ENCODE measurements at places on chromosomes 6 and 20. TPM values are rescaled to one million over a fixed set of nuclear protein-coding genes. Genes with fewer than 3 reads are reported as not detected.

DNA sequence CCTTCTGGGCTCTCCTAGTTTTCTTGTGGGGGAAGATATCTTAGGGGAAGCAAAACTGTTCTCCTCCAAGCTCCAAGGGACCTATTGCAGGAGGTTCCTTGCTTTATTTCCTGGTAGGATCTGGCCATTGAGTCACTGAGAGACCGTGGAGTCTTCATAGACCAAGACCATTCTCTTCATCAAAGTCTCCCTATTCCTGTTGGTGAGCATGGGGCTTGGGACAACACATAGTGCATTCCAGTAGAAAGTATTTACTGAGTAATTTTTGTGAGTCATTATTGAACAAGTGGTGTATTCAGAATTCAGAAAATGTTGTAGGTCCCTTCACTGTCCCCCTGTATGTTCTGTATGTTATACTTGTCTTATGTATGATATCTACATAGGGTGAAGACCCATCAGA, 133.6 kb downstream of the CDH26 start:
- H3K36me3 ChIP-seq: no peaks in the 10 kb centered on the region
- H3K4me3 ChIP-seq: no peak overlapping the region
- no peak for DNase-seq
- H3K27ac ChIP-seq: no peak overlapping the region
- H3K27me3 ChIP-seq: peaks cover 25% of the 10 kb centered on the region

Gene EBF4
- total RNA-seq: 3.7 TPM

Gene PBOV1
- total RNA-seq: not detected

DNA sequence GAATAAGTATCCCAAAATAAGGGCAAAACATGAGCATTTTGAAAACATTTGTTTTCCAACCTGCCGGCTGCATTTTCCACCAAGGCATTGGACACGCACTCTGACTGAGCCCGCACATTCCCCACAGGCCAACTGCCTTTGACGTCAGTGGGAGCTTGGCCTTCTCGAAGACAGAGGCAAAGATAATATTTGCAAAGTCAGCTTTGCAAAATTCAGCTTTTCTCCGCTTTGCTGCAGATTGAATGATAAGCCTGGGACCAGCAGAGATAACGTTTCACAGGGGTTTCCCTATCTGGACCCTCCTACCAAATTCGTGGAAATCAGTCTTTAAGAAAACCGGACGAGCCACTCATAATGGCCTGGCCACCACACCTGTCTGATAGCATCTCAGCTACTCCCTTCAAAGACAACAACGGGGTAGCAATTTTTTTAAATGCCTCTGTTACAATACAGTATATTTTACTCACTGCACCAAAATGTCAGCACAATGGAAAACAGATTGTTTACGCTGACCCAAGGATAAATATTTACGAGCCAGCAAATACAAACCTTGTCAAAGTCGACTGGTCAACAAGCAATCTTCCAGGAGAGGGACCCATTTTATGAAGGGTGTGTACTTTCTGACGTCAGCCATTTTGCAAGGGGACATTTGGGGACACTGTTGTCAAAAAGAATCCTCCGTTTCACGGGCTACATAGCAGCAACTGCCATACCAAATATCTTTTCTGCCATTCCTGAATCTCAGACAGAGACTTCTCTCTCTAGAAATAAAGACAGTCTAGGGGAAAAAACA, 100.5 kb downstream of the TFAP2A start:
- no peaks in the 10 kb centered on the region for H3K36me3 ChIP-seq
- no peak overlapping the region for H3K4me3 ChIP-seq
- H3K4me1 ChIP-seq: no peaks in the 10 kb centered on the region
- H3K27ac ChIP-seq: no peak overlapping the region
- peaks cover 19% of the 10 kb centered on the region for H3K27me3 ChIP-seq

Gene NMBR
- not detected for total RNA-seq

DNA sequence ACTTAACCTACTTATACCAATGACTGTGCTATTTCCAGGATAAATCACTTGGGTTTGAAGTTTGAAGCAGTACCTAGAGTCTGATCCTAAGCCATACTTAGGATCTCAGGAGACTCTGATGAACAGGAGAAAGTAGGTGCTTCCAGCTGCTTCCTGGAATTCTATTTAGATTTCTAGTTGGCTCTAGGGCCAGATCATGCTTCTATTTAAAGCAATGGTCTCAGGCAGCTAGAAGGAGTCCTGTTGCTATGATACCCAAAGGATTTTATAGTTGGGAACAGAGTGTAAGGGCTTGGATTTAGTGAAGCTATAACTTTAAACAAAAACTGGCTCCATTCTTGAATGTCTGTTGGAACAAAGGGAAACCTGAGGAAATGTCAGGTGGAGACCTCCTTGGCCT, 52.4 kb upstream of the TINAG start:
- H3K4me1 ChIP-seq: no peaks in the 10 kb centered on the region
- H3K27me3 ChIP-seq: no peaks in the 10 kb centered on the region
- no peak for DNase-seq

DNA sequence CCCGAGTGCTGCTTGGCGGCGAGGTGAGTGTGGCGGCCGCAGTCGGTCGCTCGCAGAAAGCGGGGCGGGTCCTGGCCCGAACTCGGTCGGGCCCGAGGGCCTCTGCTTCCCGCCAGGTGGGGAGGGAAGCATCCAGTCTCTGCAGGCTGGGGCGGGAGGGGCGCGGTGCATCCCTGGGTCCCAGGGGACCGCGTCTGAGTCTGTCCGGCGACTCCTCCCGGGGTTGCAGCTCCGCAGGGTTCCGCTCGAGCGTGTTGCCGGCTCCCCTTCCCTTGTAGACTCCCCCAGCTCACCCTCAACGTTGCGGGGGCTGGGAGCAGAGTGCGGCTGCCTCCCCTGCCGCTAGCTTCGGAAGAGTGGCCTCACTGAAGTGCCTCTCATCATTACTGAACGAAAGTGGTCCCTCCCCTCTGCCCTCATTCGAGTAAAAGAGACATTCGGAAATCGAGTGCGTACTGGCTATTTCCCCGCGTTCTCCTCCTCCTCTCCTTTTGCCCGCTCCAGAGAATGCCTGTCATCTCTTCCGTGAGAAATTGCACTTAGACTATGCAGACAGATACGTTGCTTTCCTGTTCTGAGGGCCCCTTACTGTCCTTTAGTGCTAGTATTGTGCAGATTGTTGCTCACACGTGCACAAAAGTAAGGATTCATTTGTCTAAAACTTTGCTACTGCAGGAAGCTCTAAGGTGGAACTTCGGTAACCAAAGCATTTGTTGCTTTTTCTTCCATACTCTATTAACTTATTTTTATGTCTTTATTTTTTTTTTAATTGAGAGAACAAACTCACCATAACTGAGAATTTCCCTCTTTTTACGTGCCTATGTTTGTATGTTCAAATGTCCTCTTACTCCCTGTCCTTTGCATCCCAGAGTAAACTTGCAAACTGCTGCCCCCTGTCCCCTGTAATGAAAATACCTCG, 751 bp downstream of the MAP3K4 start:
- H3K36me3 ChIP-seq: no peaks in the 10 kb centered on the region
- DNase-seq: peak; percentile 51
- no peaks in the 10 kb centered on the region for H3K27me3 ChIP-seq
- peak overlapping the region; percentile 89 for H3K4me3 ChIP-seq
- peaks cover 7% of the 10 kb centered on the region for H3K4me1 ChIP-seq

GRCh38 chr6:21150667-21151066, 442.9 kb upstream of the SOX4 start:
- H3K4me1 ChIP-seq: no peaks in the 10 kb centered on the region
- H3K27ac ChIP-seq: no peak overlapping the region
- no peaks in the 10 kb centered on the region for H3K27me3 ChIP-seq
- H3K4me3 ChIP-seq: no peak overlapping the region
- no peak for DNase-seq

DNA sequence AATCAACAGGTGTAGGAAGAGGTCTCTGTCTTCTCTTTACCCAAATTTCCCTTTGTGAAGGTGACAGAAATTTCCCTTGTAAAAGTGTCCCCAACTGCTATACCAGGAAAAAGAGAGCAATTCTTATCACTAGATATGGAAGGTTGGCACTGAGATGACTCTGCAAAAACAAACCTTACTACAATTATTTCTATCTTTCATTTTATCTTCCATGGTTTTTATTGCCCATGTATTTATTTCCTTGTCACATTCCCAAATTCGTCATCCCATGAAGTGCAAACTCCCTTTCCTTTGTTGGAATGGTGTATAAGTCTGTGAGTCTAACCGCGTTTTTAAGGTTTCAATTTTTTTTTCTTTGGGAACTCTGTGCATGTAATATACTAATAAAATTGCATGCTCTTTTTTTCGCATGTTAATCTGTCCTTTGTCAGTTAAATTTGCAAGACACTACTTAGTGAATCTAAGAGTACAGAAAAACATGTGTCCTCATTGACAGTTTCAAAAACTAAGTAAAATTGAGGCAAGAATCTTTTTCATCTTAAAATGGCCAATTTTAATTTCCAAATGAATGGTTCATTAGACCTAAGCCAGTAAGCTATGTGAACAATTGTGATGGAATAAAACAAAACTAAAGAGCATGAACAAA, 35.4 kb upstream of the HFE start:
- H3K36me3 ChIP-seq: no peaks in the 10 kb centered on the region
- H3K27ac ChIP-seq: no peak overlapping the region

GRCh38 chr6:1306133-1306532, 5.8 kb upstream of the FOXQ1 start:
- no peaks in the 10 kb centered on the region for H3K4me1 ChIP-seq
- H3K27ac ChIP-seq: no peak overlapping the region
- no peak overlapping the region for H3K4me3 ChIP-seq
- H3K36me3 ChIP-seq: no peaks in the 10 kb centered on the region

DNA sequence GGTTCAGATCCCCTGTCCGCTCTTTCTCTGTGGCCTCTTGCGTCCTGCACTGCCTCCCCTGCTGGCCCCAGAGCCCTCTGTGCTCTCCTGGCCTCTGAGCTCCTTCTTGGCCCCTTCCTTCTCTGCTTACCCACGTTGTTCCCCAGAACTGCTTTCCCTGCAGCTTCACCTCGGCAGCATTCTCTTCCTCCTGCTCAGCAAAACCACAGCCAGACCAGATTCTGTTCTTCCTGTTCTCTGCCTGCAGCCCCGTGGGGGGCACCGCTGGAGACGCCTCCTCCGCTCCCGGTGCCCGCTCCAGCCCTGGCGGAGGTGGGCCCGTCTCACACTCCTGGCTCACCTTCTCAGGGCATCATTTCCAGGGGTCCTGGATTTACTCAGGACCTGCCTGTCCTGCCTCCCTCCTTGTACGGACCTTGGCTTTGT, 59.7 kb downstream of the TCP11 start:
- H3K4me1 ChIP-seq: no peaks in the 10 kb centered on the region
- H3K36me3 ChIP-seq: peaks cover 55% of the 10 kb centered on the region
- no peak overlapping the region for H3K27ac ChIP-seq
- peak; percentile 10 for DNase-seq
- H3K4me3 ChIP-seq: no peak overlapping the region
- no peaks in the 10 kb centered on the region for H3K27me3 ChIP-seq

DNA sequence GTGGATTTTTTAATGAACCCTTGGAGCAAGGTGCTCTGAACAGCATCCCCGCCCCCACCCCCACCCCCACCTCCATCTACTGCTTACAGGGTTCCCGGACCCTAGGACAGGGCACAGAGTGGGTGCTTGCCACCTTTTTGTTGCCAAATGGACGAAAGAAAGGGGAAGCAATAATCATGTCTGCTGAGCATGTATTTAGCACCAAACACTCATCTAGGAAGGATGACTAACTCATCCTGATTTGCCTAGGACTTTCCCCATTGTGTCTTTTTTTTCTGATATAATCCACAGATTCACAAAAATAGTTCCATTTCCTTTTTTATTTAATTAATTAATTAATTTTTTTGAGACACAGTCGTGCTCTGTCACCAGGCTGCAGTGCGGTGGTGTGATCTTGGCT, 1.2 kb upstream of the PLTP start:
- no peak overlapping the region for H3K27ac ChIP-seq
- H3K4me1 ChIP-seq: peaks cover 15% of the 10 kb centered on the region
- H3K36me3 ChIP-seq: no peaks in the 10 kb centered on the region
- DNase-seq: no peak
- H3K4me3 ChIP-seq: no peak overlapping the region

- no peaks in the 10 kb centered on the region for H3K36me3 ChIP-seq
- H3K27ac ChIP-seq: no peak overlapping the region
- H3K27me3 ChIP-seq: no peaks in the 10 kb centered on the region
- DNase-seq: no peak
- H3K4me3 ChIP-seq: no peak overlapping the region
Observed at GRCh38 chr20:6492271-6493055, 275.0 kb upstream of the BMP2 start.

DNA sequence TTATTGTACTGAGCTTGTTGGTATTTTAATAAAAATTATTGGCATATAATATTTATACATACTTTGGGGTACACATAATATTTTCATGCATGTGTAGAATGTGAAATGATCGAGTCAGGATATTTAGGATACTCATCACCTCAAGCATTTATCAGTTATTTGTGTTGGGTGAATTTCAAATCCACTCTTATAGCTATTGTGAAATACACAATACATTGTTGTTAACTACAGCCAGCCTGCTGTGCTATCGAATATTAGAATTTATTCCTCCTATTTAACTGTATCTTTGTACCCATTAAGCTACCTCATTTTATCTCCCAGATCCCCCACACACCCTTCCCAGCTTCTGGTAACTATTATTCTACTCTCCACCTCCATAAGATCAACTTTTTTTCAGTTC, 14.6 kb upstream of the MICB start:
- no peak overlapping the region for H3K4me3 ChIP-seq
- H3K27me3 ChIP-seq: no peaks in the 10 kb centered on the region
- DNase-seq: no peak

GRCh38 chr6:132959639-132960326, 145.4 kb downstream of the RPS12 start:
- no peaks in the 10 kb centered on the region for H3K4me1 ChIP-seq
- H3K27me3 ChIP-seq: peaks cover 5% of the 10 kb centered on the region

DNA sequence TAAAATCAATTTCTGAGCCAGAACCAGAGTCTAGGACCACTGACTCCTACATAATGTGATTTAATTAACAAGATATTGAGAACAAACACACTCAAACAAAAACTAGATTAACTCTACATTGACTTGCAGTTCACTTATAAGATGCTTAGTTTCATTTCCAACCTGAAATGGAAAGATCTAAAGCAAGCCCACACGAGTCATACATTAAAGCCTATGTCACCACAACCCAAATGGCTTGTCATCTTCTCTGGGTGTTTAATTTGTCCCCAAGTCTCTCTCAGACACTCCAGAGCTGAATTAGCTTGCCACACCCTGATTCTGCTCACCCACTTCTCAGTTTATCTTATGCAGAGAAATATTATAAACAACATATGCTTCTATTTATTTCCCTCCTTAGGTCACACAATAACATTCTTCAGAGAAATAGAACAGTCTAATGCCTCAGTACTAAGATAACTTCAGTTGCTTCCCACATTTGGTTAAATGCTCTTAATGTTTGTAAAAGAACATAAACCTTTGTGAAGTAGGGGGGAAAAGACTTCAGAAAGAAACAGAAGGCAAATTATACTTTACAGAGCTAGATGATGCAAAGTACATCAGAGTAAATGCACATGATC, 8.8 kb upstream of the FBXO30 start:
- no peaks in the 10 kb centered on the region for H3K27me3 ChIP-seq
- H3K36me3 ChIP-seq: no peaks in the 10 kb centered on the region
- H3K27ac ChIP-seq: no peak overlapping the region
- no peaks in the 10 kb centered on the region for H3K4me1 ChIP-seq

Gene MYT1
- 0.16 TPM for total RNA-seq

Data from transverse colon (tissue), 4 donors.